ENCODE measurements at places on chromosomes 1 and 21.
A peak's percentile ranks its signal among the peaks of the same experiment; 100 is the strongest.

GRCh38 chr1:22371408-22371807 is 80.2 kb upstream of the ZBTB40 start:
- no peak for DNase-seq

DNA sequence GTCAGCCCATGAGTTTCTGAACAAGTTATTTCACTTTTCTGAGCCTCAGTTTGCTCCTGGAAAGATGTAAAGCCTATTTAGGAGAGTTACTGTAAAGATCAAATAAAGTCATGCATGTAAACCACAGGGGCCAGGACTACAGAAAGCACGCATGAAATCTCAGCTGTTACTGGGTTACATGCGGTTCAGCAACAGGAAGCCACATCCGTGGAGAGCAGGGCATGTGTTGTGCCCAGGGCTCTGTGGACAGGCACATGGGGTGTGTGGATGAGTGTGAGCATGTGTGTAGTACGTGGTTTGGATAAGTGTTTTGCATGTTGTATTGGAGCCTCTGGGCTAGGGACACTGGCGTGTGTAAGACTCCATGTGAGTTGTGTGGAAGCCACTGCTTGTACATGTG is 2.2 kb upstream of the EPHA2 start:
- no peak for DNase-seq

DNA sequence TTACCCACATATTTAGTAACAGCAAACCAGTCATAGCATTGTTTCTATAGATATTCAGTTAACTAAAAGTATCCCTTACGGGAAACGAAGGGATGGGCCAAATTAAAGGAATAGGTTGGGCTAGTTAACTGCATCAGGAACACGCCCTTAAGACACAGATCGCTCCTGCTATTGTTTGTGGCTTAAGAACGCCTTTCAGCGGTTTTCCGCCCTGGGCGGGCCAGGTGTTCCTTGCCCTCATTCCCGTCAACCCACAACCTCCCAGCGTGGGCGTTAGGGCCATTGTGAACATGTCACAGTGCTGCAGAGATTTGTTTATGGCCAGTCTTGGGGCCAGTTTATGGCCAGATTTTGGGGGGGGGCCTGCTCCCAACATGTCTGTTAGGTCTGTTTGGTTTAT is 14.7 kb downstream of the TNFRSF18 start:
- no peak for DNase-seq

DNA sequence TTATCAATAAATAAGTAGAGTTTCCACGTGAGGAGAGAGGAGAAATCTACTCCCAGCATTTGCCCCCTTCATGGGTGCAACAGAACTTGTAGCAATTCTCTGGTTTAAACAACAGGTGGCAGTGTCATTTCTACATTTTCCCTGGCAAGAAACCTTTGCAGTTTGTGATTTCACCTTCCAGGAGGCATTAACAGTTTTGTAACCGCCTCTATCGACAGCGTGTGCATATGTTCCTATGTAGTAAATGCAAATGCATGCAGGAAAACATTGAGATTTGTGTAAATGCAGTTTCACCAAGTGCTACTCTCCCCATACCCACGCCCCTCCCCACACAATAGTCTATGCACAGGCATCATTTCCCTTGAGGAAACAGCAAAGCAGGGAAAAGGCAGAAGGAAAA is 494.7 kb downstream of the SMYD3 start:
- peak; percentile 36 for DNase-seq

- no peak for DNase-seq
Measured at GRCh38 chr1:18057623-18058022, 50.0 kb upstream of the IGSF21 start.

DNA sequence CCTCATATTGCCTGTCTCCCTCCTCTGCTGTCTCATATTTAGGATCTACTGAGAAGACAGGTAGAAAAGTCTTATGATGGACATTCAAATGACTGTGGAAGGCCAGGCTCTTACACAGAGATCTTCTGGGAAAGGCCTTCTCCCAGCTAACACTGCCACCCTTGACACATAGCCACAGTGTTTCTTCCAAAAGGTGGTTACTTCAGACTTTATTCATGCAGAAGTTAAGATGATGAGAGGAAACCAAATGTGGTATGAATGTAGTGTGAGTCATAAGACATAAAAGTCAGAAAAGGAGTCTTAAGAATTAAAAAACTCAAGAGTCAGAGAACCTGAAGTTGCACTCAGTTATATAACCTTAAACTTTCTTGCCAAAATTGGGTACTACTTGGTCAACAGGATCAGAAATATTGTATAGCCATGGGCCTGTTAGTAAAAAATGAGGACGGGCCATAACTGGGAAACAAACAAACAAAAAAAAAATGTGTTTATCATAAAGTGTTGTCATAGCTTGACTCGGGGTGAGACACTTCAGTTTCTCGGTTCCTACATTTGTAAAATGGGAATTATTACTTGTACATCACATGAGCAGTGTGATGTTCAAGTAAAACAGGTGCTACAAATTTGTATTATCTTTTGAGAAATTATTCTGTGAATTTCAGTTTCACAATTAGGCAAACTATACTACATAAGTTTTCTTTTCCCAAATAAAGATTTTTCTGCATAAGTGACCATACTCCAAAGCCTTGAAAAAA is 1.2 kb upstream of the DENND1B start:
- DNase-seq = peak; percentile 92

DNA sequence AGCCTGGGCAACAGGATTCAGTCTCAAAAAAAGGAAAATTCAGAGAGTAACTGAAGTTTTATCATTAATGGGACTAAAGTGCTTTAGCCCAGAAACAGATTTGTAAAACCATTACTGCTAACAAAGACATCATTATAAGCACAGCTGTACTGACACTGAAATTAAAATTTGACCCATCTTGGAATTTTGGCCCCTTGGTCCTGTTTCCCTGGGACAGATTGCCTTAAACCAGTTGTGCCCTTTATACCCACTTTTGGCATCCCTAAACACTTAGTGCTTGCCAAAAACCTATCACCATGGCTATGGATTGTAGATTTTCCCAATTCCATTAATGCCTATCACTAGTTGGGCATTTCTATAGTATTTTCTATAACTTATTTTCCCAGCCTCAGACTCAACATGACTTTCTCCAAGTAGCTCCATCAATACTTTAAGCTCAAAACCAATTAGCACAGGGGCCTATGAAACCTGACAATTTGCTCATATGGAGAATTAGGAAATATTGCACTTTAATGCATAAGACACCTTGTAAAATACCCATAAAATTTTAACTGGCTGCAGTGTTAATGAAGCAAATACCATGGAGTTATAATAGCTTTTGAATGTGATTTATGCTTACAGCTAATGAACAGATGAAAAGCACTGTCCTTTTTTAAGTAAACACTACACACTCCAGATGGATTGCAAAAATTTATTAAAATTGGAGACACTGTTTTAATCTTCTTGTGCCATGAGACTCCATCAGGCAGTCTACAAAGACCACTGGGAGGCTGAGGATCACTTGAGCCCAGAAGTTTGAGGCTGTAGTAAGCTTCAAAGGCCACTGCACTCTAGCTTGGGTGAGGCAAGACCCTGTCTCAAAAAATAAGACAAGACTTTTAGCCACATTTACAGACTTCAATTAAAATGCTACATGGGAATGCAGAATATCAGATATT is 4.3 kb downstream of the GAS5 start:
- DNase-seq = no peak

GRCh38 chr1:200890818-200891773 is 3.6 kb upstream of the INAVA start:
- peak; percentile 27 for DNase-seq

DNA sequence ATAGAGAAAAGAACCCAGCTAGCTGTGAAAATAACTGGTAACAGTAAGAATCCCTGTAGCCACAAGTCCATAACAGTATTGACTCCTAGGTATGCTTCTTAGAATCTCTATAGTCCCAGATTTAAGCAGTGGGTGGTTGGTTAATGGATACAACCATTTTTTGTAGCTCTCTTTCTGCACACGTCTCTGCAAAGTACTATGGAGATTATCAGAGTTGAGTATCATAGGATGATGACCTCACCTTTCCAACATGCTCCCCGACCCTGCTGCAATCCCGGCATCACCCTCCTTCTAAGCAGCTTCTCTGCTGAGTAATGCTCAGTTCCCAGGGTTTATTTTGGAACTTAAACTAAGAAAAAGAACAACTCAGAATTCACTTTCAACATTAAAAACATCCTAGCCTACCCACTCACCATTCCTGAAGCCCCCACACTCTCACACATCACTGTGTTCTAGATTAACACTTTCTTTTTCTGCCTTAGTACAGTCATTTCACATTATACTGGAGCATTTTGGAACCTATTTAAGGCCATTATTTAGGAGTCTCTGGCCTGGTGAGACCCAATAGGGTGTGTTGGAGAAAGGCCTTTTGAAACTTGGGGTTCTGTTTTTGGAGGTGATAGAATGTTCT is 2.7 kb downstream of the MLLT11 start:
- DNase-seq = peak; percentile 60
